Fibroblast of skin of right quadriceps (primary cell): ENCODE measurements at places on chromosomes 16 and 17.

DNA sequence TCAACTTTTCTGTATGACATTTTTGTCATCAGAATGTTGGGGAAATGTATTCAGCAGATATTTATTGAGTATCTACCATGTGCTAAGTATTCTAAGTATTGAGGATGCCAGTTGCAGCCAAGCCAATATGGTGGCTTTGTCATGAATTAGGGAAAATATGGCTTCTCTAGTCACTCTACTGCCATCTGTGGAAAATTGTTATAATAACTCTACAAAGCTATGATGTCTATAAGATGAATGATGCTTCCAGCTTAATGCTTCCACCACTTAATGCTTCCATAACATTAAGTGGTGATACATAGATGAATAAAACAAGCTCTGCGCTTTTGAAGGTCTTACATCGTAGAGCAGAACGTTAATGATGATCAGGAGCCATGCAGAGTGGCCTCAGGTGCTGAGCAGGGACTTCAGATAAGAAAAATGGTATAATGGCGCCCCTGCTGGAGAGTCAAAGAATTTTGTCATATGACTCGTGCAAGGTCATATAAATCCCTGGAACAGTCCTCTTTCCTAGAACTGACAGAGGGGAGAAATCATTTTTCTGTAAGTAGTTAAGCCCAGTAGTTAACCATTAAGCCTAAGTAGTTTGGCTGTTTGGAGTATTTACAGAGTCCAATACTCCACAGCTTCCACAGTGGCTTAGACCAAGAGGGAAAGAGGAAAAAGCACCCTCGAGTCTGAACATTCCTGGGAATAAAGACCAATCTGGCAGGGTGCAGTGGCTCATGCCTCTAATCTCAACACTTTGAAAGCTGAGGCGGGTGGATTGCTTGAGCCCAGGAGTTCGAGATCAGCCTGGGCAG lies 2.7 kb upstream of the TMIGD1 start:
- DNase-seq = peak; percentile 37

DNA sequence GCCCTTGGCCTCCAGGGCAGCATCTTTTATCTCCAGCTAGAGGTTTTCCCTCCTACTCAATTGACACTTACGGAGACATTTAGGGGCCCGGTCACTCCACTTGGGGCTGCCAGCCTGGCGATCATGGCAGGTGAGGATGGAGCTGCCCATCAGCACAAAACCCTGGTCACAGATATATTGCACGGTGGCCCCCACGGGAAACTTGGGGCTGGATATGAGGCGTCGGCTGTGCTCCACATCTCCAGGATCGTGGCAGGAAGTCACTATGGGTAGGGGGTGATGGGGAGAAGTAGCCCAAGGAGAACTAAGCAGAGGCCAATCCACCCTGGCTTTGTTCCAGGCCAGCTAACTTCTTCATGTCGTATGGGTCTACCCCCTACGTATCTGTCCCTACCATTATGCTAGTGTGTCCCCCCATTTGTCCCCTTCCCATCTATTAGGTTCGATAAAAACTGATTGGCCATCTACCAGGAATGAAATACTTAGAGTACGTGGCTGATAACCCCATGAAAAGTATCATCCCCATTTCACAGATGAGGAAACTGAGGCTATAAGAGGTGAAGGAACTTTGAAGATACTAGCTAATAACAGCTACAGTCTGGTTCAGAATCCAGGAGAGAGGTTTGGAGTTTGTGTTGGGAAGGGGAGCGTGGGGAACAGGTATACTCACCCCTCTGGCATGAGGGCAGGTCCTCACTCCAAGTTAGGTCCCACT lies 6.1 kb upstream of the PHF12 start:
- no peak for DNase-seq

DNA sequence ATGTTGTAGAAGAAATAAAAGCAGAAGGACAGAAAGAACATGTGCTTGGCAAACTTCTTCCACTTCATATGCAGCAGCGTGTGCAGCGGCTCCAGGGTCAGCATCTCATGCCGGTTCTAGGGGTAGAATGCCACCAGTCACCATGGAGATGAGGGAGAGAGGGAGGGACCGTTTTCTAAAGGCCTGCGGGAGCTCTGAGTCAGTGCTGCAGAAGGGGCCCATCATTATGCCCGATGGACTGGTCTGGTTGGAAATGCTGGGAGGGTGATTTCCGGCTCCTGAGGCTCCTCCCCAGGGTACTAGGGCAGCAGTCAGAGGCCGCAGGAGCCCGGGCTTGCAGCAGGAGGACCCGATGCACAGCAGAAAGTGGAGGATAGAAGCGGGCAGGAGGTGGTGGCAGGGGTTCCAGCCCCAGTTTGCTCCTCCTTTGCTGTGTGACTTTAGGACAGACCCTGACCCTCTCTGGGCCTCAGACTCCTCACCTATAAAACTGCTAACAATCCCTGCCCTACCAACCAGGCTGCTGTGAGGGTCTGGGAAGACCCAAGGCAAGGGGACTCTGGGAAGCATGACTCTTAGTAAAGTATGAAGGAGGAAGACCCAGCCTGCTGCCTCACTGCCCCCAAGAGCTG lies 28.6 kb downstream of the TRPV3 start:
- no peak for DNase-seq

DNA sequence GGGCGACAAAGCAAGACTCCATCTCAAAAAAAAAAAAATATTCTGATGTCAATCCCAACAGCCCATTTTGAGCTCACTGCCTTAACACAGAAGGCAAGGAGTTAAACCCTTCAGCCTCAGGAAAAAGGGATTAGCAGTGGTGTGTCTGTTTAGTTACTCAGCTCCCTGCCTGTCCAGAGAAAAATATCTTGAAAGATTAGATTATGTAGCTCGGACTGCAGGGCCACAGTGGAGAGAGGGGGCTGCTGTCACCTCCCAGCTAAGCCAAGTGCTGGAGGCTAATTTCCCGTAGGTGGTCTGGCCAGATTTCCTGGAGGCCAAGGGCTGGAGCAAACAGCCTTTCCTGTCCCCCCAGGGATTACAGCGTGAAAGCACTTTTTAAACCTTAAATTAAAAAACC lies 50.3 kb downstream of the C16orf95 start:
- DNase-seq = no peak

- DNase-seq = no peak
Measured at GRCh38 chr16:25716186-25716585, 24.4 kb downstream of the HS3ST4 start.

DNA sequence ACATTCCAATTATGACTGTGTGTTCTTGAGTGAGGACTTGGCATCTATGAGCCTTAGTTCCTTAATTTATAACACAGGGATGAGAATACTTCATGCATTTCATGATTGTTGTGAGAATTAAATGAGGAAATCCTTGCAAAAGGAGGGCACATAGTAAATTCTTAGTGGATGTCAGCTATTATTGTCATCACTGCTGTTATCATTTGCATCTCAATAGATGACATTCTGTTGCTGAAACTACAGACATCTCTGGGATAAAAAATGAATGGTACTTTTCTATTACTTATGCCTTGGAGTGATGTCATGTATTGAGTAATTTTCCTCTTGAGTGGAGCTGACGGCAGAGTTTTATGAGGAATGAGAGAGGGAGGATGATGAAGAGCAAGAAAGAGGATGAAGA lies 184.4 kb upstream of the CDH11 start:
- peak; percentile 64 for DNase-seq

DNA sequence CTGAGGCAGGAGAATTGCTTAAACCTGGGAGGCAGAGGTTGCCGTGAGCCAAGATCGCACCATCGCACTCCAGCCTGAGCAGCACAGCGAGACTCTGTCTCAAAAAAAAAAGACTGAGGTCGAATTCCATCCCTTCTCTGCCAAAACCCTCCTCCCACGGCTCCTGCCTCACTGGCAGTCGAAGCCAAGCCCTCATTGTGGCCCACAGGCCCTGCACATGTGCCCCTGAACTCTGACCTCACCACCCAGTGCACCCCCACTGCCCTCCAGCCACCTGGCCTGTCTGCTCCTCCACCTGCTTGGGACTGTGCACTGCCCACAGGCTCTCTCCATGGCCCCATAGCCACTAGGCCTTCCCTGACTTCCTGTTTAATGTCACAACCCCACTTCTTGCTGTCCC lies 7.0 kb downstream of the MYO15A start:
- DNase-seq = no peak

DNA sequence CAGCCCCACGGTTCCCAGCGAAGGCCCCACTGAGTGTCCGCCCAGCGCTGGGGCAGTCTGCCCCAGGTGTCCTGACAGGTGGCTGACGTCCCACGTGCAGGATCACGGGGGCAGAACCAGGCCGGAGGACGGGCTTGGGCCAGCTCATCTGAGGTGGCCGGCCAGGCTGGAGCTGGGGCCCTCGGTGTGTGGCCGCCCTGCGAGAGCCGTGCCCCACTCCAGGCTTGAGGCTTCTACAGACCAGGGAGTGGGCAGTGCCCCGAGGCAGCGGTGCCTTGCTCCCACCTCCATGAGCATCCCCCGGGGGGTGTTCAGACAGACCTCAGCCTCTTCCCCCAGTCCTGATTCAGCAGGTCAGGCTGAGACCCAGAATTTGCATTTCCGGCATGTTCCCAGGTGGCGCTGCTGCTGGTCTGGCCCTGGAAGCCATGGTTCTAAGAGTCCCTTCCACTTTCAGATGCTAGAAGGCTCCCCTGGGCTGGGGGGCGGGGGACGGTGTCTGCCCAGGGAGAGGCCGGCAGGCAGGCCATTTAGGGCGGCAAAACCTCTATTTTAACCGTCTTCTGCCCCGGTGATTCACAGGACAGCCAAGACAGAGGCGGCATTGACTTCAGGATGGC lies 35.4 kb upstream of the PABPN1L start:
- DNase-seq = no peak

DNA sequence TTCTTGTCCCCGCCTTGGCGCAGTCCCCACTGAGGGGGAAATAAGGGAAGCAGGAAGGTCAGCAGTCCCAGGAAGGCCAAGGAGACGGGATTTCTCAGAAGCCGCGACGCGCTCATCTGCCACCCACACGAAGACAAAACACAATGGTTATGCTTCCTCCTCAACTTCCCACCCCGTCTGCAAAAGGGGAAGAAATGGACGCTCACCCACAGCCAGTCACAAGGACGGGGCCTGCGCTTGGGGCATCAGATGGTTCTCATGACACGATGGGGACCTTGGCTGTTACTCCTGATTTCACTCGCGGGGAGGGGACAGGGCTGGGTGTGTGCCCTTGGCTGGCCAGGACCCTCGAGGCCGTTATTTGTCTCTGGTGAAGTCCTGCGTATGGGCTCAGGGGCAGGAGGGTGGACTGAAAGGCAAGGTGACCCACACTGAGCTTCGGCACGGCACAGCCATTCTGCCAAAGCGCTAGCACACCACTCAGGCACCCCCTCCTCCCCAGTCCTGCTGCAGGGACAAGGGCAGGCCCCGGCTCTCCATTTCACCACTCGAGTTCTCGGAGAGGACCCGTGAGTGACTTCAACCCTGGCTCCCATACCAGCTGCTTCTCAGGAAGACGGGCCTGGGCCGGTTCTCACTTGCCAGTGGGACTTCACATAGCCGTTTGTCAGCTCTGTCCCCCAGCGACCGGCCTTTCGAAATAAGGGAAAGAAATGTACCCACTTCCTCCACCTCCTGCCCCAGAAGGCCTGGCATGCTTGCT lies 84.5 kb downstream of the ABR start:
- DNase-seq = no peak

DNA sequence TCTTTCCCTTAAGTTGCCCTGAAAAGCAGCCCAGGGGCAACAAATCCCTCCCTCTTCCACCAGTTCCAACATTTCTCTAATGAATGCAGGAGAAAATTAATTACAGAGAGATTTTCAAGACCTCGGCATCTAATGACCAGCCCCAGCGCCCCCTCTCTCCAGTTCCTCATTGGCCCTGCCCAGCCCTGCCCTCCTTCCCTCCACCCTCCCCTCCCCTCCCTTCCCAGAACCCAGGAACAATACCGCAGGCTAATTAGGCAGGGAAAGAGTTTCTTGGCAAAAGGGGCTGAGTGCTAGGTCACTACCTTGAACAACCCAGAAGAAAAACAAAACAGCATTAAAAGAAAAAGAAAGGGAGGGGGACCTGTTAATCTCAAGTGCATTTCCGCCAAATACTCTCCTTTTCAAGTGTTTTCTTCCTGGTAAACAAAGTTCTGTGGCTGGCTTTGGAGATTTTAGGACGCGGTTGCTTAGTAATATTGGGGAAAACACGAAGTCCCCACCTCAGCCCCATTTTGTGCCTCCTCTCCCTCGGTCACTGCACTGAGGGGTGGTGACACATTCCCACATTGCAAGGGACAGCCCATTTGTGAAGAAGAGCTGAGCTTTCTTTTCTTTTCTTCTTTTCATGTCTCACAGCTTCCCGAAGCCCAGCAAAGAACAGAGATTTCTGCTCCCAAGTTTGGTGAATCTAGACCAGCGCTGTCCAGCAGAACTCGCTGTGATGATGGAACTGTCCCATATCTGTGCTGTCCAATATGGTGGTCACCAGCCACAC lies 215.4 kb downstream of the SOX9 start:
- no peak for DNase-seq

- DNase-seq = no peak
Measured at GRCh38 chr17:4574448-4575045, 9.8 kb upstream of the SMTNL2 start.

GRCh38 chr17:59620518-59621259 lies 994 bp downstream of the CLTC start:
- peak; percentile 28 for DNase-seq

DNA sequence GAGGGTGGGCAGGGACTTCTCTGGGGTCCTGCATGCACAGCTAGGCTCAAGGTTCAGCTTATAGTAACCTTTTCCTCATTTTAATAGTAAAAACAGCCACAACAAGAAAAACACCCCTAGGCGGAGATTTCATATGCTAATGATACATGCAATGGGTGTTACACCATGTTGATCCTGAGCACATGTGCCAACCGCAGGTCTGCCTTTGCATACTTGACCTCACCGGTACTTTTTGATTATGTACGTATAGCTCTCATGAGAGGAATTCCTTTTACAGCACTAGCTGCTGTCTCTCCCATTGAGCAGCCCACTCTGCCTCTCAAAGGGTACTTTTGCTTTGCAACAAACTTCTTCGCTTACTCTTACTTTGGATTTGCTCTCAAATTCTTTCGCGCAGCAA lies 1.9 kb downstream of the KRTAP4-8 start:
- DNase-seq = no peak

DNA sequence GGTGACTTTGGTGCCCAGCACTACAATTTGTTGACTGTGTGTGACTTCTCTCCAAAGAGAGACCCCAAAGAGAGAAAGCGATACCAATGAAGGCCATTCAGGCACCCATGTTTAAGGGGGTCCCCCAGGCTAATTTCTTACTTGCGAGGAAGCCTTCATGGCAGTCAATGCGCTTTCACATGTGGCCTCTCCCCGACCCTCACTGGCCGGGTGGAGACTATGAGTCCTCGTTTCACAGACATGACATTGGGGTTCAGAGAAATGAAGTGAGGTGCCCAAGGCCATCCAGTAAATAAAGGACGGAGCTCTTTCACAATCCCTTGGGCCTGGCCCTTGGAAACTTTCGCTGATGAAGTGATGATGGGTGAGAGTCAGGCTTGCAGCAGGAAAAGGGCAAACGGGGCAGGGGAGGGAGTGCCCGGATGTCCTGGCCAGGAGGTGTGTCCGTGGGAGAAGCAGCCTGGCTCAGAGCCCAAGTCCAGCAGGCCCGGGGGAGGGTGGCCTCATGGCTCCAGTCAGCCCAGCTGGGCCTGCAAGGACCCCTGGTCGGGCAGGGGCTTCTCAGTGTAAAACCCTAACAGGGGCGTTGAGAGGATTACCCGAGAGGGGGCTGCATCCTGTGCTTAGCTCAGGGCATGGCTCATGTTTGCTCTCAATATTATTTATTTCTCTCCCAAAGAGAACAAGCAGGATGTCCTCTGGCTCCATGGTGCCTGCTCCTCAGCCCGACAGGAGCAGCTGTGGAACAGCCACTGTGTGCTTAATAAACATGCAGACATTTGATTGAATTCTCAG lies 14.7 kb downstream of the TBX2 start:
- DNase-seq = no peak

GRCh38 chr16:57479976-57480753 lies 6.1 kb downstream of the DOK4 start:
- DNase-seq = no peak

- no peak for DNase-seq
Measured at GRCh38 chr16:23706439-23706838, 6.6 kb downstream of the ERN2 start.
